Activated T-helper 1 cell treated with anti-CD3 and anti-CD28 coated beads, Interleukin-2, amount 50 U/mL, for 16 hours (primary cell): ENCODE measurements at places on chromosomes 5 and 9.

DNA sequence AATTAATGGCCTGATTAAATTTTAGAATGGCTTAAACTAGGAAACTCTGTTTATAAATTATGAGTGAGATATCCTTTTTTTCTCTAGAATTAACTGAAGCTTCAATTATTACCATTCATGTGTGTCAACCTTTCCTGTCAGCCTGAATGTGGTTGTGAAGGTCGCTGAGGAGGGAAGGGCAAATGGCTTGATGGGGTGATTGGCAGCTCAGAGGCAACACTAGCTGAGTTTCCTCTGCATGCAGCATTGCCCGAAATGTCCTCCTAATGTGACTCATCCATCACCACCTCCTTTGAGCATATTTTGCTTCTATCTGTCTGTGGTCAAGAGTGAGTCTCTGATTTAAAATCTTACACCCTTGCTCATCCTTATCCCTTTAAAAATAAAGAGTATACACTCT lies 281.9 kb downstream of the TENT4A start:
- DNase-seq, result no peak

DNA sequence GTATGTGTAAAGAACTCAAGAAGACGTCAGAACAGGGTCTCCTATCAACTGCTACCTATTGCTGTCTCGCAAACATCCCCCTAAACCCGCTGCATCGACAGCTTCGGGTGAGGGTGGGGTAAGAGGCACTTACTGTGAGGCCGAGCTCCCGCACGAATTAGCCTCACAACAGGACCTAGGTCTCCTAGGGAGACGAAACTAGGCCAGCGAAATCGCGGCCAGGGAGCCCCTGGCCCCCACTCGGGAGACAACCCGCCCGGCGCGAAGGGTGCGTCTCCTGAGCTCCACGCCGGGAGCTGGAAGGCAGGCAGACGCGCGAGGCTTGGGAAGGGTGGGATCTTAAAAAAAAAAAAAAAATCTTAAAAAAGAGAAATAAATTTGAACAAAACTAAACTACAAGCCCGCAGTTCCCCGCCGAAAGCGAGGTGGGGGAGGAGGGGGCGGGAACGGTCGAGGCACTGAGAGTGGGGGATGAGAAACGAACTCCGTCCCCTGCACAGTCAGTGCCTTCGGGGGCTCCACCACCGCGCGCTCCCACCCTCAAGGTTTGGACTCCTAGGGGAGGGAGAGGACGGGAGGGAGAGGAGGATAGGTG lies 33.0 kb upstream of the NFIB start:
- no peak for DNase-seq

DNA sequence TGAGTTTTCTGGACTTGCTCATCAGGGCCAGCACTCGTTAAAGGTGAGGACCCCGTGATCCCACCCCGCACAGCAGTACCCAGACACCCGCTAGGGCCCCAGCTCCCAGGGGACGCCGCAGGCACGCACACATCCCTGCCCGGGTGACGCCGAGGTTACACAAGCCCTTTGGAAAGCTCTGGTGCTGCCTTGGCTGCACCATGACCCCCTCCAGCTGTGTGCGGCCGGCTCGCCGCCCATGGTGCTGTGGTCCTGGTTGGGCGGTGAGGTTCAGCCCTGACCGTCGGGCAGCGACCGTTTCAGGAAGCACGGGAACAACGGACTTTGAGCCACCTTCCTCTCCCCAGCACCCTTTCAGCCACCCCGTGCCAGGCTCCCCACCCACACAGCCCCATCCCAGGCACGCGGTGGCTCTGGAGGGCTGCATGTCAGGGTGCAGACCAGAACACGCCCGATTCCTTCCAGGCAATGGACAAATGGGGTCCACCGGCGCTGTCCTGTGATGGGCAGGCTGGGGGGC lies 7.5 kb upstream of the SLC12A7 start:
- DNase-seq, result no peak

GRCh38 chr9:92600462-92601261 lies 64.9 kb upstream of the ECM2 start:
- no peak for DNase-seq

DNA sequence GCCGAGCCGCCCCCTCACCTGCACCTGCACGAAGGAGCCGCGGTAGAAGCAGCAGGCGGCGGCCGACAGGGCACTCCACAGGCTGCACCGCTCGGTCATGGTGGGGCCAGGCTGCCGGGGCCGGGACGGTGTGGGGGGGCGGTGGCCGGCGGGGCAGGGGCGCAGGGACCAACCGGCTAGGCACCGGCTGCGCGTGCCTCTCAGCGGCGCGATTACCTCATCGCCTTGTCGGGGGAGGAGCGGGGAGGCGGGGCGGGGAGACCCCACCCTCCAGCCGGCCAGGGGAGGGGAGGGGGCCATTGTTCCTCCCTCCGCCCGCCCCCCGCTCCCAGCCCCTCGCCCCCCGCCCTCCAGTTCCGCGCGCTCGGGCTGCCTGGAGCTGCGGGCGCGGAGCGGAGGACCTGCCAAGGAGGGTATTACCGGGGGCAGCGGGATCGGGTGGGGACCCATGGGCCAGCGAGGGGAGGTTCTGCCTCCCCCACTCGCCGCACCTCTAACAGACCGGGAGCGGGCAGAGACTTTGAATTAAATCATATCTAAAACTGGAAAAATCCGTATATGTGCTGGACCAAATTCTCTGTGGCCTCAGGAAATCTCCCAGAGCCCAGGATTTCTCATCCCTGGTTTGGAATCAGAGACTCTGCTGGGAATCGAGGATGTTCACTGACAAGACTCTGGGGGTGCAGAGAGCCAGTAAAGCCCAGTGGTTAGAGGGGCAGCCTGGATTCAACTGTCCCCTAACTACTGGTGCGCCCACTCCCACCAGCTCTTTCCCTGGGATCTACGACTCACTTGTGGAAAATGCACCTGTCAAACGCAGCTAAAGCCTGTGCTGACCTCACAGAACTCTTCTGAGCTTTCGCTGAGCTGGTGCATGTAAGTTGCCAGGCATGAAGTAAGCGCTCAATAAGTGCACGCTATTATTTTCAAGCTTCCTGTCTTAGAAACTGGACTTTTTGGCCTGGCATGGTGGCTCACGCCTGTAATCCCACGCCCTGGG lies 20.3 kb upstream of the TOR2A start:
- no peak for DNase-seq

DNA sequence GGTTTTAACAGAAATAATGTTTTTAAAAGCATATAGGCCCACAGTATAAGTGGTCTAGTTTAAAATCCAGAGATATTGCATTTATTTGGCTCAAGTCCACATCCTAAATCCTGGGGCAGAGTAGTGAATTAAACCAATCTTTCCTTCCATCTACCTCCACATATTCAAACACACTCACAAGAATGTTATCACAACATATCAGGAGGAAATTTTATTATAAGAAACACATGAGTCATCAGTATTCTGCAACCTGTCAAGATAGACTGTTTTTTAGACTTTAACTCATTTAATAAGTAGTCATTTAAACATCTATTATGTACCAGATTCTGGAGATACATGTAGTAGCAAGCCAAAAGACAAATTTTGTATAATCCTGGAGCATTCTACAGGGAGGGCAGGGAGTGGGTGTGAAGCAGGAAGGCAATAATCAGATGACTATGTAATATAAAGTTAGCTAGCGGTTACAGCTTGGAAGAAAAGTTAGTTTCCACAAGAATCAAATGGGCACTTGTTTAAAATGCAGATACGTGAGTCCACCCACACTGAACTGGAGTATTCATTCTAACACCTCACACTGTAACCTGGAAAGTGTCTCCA lies 187.3 kb upstream of the PIK3R1 start:
- DNase-seq, result no peak

DNA sequence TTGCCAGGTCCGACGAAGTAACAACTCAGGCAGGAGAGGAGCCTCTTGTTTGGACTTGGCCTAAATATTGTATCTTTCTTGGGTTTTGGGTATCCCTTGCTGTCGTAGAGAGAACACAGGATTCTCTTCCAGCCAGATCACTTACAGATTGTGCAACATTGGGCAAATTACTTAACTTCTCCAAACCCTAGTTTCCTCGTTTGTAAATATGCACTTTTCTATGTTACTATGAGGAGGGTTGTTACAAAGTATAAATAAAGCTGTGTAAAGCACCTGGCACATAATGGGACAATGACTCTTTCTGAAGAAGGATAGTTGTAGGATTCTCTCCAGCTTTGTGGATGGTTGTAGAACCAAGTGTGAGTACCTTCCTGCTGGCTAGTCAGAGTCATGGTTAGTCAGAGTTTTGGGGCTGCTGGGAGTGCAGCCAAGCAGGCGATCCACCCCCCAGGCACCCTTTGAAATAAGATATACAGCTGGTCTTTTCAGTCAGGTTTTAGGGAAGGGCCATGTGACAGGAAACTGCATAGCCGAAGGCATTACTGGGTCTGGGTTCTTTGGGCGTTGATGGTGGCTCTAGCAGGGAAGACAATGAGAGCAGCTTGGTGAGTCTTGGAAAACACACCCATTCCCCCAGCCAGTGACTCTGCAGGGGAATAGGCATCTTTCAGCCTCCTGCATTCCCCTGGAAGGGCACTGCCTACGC lies 49.9 kb upstream of the GDNF start:
- DNase-seq, result no peak

- peak; percentile 48 for DNase-seq
These were observed 16.0 kb downstream of the TRAF2 start for GRCh38 chr9:136902259-136902821.

DNA sequence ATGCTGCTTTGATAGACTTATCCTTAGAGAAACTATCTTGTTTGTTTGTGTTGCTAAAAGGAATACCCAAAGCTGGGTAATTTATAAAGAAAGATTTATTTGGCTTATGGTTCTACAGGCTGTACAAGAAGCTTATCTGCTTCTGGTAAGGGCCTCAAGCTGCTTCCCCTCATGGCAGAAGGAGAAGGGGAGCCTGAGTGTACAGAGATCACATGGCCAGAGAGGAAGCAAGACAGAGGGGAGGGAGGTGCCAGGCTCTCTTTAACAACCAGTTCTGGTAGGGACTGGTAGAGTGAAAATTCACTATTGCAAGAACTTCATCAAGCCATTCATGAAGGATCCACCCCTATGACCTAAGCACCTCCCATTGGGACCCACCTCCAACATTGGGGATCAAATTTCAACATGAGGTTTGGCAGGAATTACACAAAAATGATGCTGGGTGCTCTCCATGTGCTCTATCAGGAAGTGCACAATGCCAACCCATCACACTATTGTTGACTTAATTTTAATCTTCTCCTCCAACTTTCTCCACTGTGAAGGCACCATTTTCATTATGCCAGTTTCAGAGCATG lies 115.1 kb upstream of the SHB start:
- DNase-seq, result no peak

GRCh38 chr5:83731638-83732037 lies 11.0 kb upstream of the HAPLN1 start:
- no peak for DNase-seq

DNA sequence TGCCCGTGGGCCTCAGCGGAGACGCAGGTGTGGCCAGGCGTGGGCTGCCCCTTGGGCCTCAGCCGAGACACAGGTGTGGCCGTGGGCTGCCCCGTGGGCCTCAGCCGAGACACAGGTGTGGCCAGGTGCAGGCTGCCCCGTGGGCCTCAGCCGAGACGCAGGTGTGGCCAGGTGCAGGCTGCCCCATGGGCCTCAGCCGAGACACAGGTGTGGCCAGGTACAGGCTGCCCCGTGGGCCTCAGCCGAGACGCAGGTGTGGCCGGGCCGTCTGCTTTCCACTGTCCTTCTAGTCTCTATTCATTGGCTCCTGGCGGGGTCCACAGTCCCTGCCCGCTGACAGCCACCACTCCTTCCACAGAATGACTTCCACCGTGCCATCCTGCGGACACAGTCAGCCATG lies 56.1 kb downstream of the KCNT1 start:
- DNase-seq, result no peak

DNA sequence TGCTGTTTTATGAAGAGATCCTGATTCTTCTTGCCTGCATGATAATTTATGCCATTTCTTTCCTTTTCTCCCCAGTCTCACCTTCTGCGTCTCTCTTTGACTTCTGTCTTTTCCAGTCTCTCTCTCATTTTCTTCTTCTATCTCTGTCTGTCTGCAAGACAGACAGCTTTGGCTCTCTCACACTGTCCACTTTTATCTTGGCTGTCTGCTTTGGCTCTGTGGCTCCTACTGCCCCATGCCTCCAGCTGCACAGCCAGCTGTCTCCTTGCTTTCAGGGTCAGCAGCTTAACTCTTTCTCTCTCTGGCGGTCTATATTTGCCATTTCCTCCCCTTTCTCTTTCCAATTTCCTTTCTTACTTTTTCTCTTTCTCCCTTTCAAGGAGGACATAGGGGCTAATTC lies 971.1 kb upstream of the COX7C start:
- DNase-seq, result no peak

DNA sequence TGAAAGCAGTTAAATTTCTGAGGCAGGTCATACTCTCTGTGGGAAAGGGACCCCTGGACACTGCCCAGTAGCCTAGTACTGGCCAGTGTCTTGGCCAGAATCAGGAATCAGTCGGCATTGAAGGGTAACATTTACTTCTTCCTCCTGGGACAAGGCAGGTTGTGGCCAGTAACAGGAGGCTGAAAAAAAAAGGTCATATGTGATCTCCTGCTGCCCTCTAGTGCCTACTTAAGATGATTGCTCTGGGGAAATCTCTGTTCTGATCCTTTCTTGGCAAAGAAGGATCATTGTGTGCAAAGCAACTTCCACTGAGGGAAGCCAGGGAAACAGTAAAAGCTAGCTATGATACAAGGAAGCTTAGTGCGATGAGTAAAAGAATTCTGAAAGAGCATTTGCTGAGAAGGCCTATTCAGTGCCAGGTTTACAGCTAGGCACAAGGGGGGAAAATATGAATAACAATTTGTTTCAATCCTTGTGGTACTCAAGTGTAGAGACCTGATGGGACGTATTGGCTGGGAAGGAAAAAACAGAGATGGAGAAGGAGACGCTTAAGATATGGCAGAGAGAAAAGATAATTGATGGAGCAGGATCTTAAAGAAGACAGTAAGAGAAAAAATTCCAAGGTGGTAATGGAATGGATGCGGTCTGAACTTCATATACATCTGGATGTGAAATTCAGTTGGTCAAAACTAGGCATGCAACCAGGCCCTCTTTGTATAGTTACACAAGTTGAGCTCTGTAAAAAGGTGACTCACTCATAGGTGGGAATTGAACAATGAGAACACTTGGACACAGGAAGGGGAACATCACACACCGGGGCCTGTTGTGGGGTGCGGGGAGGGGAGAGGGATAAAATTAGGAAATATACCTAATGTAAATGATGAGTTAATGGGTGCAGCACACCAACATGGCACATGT lies 25.8 kb upstream of the TRIM32 start:
- no peak for DNase-seq
